ENCODE measurements at places on chromosomes 3 and 15. TPM values are rescaled to one million over a fixed set of nuclear protein-coding genes. Genes with fewer than 3 reads are reported as not detected.

Gene XIRP1
- total RNA-seq: not detected

Gene AQR
- total RNA-seq: 36.7 TPM

- no peak for DNase-seq
Observed at GRCh38 chr3:140843656-140844055, 98.0 kb upstream of the SLC25A36 start.

DNA sequence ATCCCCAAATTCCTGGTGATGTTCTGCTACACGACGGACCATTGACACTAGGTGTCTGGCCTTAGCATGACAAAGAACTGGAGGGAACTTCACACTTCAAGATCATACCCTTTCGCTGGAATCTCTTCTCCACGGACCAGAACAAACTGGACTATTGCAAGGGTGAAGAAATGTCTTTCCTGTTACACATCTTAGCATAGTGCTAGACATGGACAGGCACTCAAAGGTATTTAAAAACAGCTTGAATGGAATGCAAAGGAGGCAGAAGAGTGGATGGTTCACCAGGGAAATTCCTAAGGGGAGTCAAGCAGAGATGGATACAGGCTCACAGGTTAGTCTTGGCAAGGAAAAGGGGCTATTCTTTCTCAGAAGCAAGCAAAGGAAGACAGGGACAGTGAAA, 33.5 kb upstream of the PDZRN3 start:
- DNase-seq: no peak

- no peak for DNase-seq
Observed at GRCh38 chr3:161694682-161695564, 198.3 kb downstream of the OTOL1 start.

All from dermis blood vessel endothelial cell (primary cell).